ENCODE measurements at places on chromosomes 7 and 10.

- no peak for DNase-seq
These were observed 225.7 kb downstream of the MGMT start for GRCh38 chr10:129692695-129693094.

- no peak for DNase-seq
These were observed 71.2 kb downstream of the APBB1IP start for GRCh38 chr10:26509307-26509706.

DNA sequence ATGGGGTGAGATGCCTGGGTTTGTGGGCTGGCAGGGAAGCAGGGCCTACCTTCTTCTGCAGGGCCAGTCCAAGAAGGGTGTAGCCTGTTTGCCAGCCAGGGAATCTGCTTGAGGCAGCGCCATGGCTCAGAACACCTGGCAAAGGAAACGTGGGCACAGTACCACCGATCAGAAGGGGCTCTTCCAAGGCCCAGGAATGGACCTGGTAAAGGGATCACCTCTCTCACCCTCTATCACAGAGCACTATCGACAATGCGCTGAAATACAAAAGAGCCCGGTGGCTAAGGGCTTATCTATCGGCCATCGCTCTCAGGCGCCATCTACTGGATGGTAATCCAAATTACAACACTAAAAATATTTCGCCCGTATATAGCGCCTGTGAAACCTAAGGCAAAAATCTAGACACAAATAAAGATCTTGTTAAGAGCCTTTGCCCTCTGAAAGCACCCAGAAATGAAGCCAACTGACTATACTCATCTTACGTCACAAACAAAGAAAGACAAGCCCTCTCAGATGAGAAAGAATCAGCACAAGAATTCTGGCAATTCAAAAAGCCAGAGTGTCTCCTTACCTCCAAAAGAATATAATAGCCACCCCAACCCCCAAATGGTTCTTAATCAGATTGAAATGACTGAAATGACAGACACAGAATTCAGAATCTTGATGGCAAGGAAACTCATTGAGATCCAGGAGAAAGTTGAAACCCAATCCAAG lies 217.8 kb upstream of the HPS1 start:
- DNase-seq, result no peak

GRCh38 chr7:18532813-18533212 lies 37.3 kb downstream of the HDAC9 start:
- DNase-seq, result no peak

GRCh38 chr10:22716943-22717342 lies 2.6 kb upstream of the PIP4K2A start:
- no peak for DNase-seq

- DNase-seq, result no peak
These were observed 73.0 kb upstream of the LRRC18 start for GRCh38 chr10:49012603-49013002.

GRCh38 chr7:74289018-74289658 lies at the start of gene CLIP2:
Gene CLIP2, plus strand, starts transcription at chr7:74289407. Its CDS starts 28,140 bp downstream, at chr7:74317547.
- DNase-seq, result peak; percentile 33

GRCh38 chr7:158236400-158236799 lies 351.2 kb downstream of the PTPRN2 start:
- no peak for DNase-seq

DNA sequence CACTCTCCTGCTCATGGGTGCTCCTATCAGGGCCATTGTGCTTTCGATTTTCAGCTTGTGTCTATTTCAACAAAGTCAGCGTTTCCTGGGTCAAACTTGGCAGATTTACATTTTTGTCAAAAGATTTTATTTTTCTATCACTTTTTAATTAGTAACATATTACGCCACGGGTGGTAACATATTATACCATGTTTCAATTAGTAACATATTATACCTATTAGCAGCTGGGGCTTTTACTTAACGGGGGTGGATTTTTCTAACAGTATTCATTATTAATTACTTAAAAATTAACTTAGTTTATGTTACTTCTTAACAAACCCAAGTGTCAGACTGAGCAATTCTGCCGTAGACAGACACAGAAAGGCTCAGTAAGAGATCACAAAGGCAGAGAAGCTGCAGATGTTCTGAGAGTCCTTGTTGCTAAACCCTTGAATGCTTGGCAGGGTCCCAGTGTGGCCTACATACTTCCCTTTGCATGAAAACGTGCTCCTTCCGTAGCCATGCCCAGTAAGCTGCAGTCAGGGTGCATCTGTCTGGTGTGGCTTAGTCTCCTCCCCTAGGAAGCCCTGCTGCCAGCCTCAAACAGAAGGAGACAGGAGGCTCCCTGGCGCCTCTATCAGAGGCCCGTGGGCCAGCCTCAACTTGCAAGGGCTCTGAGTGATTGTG lies 263.1 kb upstream of the CXCL12 start:
- DNase-seq, result no peak

DNA sequence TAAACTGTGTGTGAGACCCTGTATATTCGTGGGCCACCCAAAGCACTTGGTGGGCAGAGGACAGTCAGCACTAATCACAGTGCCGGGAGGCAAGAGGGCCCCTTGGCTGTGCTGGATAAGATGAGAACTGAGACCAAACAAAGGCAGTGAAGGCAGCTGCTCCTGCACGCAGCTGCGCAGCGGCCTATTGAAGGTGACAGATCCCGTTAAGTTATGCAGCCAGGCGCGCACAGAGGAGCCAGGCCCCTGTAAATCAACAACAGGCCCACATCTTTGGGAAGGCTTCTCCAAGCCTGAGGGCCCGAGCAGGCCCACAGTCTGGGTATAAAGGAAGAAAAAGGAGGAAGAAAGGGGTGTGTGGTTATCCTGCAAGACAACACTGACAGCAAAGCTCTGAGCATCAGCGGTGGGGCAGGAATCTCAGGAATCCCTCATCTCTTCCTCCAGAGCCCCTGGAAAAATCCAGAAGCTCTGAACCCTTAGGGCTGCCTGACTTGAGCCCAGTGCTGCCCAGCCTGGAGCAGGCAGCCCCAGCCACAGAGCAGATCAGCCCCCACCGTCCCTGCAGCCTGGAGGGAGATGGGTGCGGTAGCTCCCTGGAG lies 154.2 kb downstream of the ARHGAP12 start:
- no peak for DNase-seq

DNA sequence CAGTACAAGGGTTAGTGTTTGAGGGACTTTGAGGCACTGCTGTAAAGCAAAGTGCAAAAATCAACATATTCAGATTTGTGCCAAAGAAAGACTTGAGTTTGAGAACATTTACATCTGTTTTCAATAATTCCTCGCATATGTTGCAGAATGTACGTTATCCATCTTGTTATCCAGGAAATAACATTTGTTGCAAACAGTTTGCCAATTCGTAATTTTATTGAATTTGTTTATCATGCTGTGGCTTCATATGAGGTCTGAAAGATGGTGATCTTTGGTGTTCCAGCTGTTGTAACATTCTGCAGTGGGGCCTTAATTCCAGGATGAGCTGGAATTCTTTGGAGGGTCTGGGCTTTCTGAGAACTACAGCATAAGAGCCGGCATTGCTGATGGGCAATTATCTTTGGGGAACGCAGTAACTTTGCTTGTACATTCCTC lies 396.2 kb downstream of the LRMDA start:
- DNase-seq, result no peak

- no peak for DNase-seq
These were observed 64.1 kb downstream of the C10orf67 start for GRCh38 chr10:23280419-23281043.
